Stimulated activated CD4-positive, alpha-beta T cell treated with anti-CD3 and anti-CD28 coated beads, Interleukin-1b, Interleukin-23, amount 100 ng/mL, for 4 hours (primary cell): ENCODE measurements at places on chromosomes 7 and 10.
A peak's percentile ranks its signal among the peaks of the same experiment; 100 is the strongest.

DNA sequence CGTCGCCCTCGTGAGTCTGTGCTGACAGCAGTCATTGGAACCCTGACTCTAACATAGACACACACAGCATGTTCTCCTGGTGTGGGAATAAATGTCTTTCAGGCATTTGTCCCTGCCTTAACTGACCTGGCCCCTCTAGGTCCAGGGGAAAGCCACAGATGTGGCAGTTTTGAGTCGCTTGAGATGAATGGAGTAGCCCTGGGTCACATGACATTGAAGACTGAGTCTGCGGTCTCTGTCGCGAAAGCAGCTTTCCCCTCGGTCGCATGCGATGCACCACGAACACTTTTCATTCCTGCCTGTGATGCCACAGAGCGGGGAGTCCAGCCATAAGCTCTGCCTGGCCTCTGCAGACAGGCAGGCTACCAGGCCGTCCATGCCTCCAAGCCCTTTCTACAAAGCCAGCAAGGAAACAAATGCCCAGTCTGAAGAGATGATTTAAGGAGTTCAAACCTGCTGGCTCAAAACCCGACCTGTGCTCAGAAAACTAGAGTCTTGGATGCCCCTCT lies 172.3 kb downstream of the WDR37 start:
- DNase-seq, result no peak

- no peak for DNase-seq
Observed at GRCh38 chr7:111005445-111005844, 85.5 kb upstream of the LRRN3 start.

- DNase-seq, result no peak
Observed at GRCh38 chr7:70489813-70490212, 642.1 kb upstream of the GALNT17 start.

GRCh38 chr7:141999058-141999623 lies 3.5 kb downstream of the MGAM start:
- no peak for DNase-seq

- DNase-seq, result no peak
Observed at GRCh38 chr7:143406002-143406357, 2.7 kb downstream of the EPHA1 start.

DNA sequence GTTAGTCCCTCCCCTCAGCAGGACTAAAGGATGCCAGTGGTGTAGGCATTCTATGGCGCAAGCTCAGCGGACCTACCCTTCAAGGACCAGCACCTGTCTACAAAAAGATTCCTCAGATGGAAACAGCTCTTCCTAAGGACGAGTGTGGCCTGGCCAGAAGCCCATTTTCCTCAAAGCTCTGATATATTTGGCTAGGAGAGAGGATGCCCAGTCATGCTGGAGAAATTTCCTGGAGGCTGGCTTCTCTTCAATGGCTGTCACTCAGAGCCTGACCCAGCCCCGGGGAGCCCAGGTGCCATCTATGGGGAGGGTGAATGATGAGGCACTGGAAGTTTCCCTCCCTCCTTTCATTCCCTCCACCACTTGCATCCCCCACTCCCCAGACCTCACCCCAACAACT lies 111.5 kb downstream of the PLXNA4 start:
- DNase-seq, result no peak

DNA sequence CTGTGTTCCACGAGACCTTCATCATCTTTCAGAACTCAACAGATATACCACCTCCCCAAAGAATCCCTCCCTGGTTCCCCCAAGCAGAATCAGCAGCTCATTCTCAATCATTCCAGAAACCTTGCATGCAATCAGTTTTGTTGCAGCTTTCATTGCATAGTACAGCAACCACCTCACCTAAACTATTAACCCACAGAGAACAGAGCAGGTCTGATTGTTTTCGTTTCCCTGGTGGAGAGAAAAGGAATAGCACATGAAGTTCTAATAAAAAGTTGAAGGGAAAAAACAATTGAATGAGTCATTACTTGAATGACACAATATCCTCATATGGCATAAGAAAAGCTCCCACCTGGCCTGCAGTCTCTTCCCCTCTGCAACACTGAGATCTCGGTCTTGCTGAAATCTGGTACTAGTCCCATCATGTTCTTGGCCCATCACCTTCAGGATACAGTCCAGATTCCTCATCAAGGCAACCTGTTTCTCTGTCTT lies 147.1 kb upstream of the GDF10 start:
- no peak for DNase-seq

- no peak for DNase-seq
Observed at GRCh38 chr10:15245530-15245929, 77.0 kb upstream of the NMT2 start.

- no peak for DNase-seq
Observed at GRCh38 chr7:124655990-124656389, 109.6 kb downstream of the GPR37 start.

- DNase-seq, result no peak
Observed at GRCh38 chr10:61301575-61301974, 151.6 kb downstream of the TMEM26 start.

DNA sequence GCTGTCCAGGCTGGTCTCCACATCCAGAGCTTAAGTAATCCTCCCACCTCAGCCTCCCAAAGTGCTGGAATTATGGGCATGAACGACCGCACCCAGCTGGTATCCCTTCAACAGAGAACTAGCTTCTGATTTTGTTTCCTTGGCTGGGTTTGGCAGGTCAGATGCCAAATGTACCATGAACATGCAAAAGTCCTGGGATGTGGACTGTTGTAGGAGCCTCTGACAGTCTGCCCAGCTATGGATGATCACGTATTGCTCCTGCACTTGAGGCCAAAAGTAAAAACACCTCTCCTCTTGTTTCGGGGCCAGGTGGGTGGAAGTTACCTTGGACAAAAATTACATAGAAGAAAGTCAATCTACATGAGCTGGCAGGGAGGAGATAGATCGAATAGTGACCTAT lies 699.5 kb downstream of the TYW1 start:
- no peak for DNase-seq

DNA sequence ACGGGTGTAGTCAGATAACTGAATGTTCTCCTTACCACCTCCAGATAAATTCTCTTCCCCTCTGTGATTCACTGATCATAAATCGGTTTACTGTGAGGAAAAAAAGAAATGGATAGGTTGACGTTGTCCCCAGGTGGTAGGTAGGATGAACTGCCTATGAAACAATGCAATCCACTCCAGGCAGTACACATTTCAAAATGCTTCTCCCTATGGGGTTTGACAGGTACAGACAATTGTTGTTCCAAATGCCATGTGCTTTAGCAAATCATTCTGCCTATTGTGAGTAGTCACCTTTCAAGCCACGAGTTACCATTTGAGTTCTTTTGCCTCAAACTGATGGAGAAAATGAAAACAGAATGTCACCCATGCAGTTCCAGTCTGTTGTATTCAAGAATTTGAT lies 21.8 kb downstream of the VIM start:
- DNase-seq, result no peak

DNA sequence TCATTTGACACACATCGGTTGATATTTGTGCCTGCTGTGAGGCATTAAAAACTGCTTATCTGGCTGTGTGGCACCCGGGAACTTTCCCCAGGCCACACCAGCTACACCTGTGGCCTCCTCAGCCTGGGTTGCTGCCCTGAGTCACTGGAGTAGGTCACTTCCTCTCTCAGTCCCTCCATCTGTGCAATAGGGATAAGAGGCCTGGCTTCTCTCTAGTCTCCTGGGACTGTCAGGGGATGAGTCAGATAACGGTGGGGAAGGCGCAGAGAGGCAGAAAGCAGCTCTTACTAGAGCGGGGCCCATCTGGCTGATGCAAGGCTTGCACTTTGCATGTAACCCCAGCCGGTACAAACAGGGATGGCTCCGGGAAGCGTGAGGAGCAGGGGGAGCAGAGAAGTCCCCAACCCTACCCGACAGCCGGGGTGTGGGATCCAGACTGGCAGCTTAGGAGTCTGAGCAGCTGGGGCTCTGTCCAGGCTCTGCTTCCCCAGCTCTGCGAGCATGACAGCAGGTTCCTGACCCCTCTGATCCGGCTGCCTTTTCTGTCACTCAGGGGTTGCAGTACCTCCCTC lies 34.0 kb downstream of the DNAJB12 start:
- DNase-seq, result peak; percentile 50

DNA sequence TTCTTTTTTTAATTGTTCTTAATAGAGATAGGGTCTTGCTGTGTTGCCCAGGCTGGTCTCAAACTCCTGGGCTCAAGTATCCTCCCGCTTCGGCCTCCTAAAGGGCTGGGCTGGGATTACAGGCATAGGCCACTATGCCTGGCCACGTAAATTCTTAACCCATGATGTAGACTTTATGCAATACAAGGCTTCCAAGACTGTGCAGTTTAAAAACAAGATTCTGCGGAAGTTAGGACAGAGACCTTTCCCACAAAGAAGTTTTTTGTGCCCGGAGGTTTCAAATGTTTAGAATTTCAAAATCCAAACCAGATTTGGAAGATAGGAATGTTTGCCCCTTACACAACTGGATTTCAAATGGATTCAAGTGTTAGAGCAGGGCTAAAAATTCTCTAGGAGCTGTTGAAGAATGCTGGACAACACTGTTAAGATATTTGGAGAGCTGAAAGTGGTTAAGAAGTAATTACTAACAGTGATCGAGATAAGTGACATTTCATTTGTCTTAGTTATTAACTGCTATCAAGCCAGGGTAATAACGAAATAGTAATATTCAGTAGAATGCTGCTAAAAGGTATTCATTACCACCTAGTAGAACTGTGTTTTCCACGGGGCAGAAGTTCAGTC lies 7.4 kb downstream of the APBB1IP start:
- no peak for DNase-seq

GRCh38 chr7:128379900-128380479 lies 18.5 kb upstream of the PRRT4 start:
- no peak for DNase-seq

DNA sequence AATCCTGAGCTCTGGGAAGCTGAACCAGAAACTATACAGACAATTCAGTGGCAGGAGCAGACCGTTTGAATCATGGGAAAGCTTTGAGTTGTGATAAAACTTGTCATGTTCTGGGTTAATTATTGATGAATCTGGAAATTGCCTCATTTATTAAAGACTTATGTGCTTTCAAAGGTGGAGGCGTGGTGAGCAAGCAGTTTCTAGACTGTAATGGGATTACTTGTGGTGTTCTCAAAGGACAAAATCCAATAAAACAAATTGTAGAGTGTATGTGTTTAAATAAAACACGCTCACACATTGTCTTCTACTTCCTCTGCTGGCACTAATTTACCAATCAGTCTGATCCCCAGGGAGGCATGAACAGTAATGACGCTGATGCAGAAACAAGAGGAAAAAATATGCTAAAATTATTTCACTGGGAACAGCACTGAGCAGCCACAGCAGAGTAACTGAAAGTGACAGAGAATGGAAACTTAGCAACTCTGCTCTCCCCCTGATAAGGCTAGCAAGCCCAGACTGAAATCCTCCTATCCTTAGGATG lies 25.1 kb downstream of the PARD3 start:
- DNase-seq, result no peak

GRCh38 chr10:87093632-87094372 lies 841 bp downstream of the GLUD1 start:
- DNase-seq, result peak; percentile 62
